ENCODE measurements at places on chromosomes 13 and 19. TPM values are rescaled to one million over a fixed set of nuclear protein-coding genes. Genes with fewer than 3 reads are reported as not detected.
A peak's percentile ranks its signal among the peaks of the same experiment; 100 is the strongest.

GRCh38 chr19:43584484-43584883 lies 8.9 kb downstream of the PINLYP start:
- no peak for DNase-seq

- peak; percentile 65 for DNase-seq
Observed at GRCh38 chr13:57627663-57628062, 3.9 kb upstream of the PCDH17 start.

Gene SSC5D
- total RNA-seq, result 0.05 TPM

- peak; percentile 62 for DNase-seq
Observed at GRCh38 chr19:34241513-34242337, 12.6 kb upstream of the GARRE1 start.

Gene EHD2
- 0.37 TPM for total RNA-seq

- DNase-seq, result no peak
Observed at GRCh38 chr19:6421075-6422014, 3.3 kb downstream of the KHSRP start.

Gene PALM
- total RNA-seq, result 4.3 TPM

Gene SCN1B
- 1.3 TPM for total RNA-seq

DNA sequence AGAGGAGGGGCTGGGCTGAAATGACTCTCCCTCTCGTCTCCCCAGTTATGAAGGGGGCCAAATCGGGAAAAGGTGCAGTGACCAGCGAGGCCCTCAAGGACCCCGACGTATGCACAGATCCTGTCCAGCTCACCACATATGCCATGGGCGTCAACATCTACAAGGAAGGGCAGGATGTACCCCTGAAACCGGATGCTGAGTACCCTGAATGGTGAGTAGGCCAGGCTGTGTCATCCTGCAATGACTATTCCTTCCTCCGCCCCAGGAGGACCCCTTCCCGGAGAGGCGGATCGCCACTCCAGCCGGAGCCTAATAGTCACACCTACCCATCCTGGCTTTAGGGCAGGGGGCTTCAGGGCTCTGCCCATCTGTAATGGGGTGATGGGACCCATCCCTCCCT lies 2.6 kb downstream of the MRPL54 start:
- DNase-seq, result no peak

Gene CYP2A7
- total RNA-seq, result not detected

GRCh38 chr19:46298479-46299003 lies 1.7 kb downstream of the HIF3A start:
- no peak for DNase-seq

Gene ATP4B
- not detected for total RNA-seq

DNA sequence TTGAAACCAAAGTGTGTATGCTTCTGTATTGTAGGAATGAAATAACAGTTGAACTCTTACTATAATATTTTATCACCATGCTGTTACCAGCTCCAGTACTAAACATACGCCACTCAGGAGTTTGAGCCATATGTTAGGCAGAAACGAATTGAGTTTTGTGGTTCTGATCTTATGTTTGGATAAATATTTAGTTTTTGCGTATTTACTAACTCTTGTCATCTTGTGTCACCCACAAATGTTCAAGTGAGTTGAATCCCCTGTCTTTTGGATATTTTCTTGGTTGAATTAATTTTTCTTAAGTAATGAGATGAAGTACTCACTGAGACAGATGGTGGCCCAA lies 1.5 kb downstream of the FNDC3A start:
- DNase-seq, result no peak

DNA sequence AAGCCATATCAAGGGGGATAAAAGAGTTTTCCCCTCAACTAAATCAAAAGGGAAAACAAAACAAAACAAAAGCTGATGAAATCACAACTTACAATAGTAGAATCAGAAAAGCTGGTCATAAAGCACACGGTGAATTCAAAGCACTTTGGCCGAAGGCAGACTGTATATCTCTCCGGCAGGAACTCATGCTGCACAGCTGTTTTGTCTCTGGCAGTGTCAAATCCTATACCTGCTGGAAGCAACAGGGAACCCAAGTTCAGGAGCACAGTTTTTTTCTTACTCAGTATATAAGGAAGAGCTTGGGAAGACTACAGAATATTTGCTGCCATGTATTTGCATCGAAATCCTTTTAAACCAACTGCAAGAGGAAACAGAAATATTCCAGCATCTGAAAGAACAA lies 213.7 kb downstream of the RFC3 start:
- DNase-seq, result no peak

DNA sequence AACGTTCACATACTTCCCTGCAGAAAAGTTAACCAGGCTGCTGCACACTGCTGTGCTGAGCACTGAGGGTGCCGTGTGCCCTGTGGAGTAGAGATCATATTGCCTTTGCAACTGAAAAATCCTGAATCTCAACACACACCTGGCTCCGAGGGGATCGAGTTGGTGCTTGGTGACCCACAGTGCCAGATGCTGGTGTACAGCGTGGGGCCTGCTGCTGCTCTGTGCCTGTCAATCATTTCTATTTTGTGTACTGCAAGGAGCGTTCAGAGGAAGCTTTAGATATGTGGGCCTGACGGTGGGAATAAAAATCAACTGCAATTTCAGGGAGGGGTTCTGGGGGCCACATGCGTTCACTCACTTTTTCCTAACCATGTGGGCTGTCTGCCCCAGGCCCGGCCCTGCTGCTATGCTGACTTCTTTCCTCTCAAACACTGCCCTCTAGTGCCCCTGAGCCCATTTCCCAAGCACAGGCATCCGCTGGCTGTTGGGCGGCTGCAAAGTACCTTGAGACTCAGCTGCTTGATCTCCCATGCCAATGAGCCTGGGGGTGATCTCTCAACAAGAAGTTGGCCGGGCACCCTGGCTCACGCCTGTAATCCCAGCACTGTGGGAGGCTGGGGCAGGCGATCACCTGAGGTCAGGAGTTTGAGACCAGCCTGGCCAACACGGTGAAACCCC lies 9.7 kb upstream of the LENG8 start:
- DNase-seq, result peak; percentile 79

Gene SYT3
- 1.6 TPM for total RNA-seq

GRCh38 chr13:113554333-113554700 lies 30.2 kb upstream of the TFDP1 start:
- DNase-seq, result no peak

Gene RELB
- total RNA-seq, result 5.3 TPM

GRCh38 chr13:22562116-22562515 lies 618.7 kb upstream of the SGCG start:
- no peak for DNase-seq

Gene LHB
- not detected for total RNA-seq

Gene BEST2
- total RNA-seq, result not detected

GRCh38 chr13:98279473-98280175 lies 102.6 kb upstream of the RNF113B start:
- no peak for DNase-seq

- peak; percentile 54 for DNase-seq
Observed at GRCh38 chr13:51534041-51534817, 50.0 kb upstream of the WDFY2 start.

Gene VSTM1
- not detected for total RNA-seq

Gene ZNF582
- total RNA-seq, result 0.77 TPM

Gene PRR22
- total RNA-seq, result 2.0 TPM

DNA sequence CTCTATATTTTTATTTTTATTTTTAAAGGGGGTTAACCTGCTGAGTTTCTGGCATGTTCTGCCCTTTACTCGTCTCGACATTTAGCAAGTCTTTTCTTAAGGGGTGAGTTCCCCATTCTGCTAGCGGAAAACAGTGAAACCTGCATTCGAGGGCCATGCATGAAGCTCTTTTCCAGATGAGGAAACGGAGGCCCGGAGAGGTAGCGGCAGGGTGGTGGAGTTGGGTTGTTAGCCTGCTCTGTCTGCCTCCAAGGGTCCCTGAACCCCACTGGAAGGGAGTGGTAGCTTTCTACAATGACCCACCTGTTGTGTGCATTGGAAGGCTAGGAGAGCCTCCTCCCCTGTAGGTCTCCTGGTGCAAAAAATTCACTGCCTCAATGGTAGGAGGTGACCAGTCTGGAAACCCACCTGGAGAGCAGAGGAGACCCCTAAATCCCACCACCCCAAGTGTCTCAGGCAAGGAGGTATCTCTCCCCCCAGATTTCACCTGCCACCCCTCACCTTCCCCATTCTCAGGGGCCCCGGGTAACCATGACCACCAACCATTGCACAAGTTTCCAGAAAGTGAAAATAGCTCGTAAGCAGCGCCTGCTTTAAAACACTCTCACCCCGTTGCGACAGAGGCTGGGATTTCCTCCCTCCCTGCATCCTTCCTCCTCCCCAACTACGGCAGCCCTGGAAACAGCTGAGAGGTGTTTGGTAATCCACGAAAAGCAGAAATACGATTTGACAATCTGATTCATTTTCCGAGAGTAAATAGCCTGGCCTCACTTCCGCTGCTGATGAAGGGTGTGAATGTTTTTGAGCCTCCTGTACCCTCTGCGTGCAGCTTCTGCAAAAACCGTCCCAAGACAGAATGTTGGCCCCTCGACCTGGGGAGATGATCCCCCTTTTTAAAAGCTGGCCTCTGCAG lies 3.5 kb downstream of the KLF2 start:
- no peak for DNase-seq

- no peak for DNase-seq
Observed at GRCh38 chr19:17951990-17952976, 14.6 kb upstream of the KCNN1 start.

DNA sequence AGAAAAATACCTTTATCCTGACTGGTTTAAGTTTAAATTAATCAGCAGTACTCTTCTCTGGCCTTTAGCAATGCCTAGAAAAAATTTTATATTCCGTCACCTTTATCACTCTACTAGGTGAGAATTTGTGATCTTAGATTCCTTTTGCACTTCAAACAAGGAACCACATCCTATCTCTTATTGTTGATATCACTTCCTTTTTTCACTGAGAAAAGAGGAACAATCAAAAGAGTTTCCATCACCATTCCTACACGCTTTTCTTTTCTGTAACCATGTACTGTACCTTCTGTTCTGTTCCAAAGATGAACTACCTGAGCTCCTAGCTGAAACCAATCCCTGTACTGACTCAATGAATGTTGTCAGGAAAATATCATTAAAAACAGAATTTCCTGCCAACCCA lies 1379.0 kb upstream of the MIR17HG start:
- no peak for DNase-seq

- DNase-seq, result peak; percentile 11
Observed at GRCh38 chr19:28943651-28944050, 269.3 kb downstream of the UQCRFS1 start.

DNA sequence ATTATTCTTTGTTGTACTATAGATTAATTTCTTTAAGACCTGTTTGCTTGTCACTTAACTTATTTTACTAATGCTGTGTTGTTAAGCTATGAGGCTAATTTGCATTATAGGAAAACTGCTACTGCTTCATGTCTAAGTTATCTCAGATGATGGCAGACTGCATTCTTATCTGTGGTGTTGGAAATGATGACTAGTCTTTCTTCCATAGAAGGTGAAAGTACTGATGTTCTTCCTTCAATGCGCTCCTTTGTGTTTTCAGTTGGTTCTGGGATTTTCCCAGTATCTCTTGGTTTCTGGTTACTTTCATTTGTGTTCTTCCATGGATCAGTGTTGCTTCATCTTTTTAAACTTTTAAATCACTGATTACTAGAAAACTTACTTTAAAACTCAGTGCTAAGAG lies 46.9 kb downstream of the TPP2 start:
- DNase-seq, result no peak

DNA sequence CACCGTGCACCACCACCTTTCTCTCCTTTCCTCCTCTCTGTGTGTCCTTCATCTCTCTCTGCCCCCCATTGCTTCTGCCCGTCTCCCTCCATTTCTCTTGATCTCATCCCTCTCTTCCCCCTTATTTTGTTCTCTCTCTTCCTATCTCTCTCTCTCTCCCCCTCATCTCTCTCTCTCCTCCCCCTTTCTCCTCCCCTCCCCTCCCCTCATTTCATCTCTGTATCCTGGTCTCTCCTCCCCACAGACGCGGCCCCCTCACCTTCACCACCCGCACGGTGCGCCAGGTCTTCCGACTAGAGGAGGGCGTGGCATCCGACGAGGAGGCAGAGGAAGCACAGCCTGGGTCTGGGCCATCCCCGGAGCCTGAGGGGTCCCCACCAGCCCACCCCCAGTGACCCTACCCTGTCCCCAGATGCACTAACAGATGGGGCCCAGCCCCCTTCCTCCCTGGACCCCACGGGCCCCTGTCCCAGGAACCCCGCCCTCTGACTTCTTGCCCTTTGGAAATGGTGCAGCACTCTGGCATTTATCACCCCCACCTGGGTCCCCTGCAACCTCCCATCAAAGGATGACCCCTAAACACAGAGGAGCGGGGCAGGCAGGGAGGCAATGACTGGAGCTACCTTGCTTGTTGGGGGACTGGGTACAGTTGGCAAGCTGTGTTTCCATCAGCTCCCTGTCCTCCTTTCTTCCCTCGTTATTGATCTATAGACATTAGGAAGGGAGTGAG lies 19.6 kb downstream of the KCNC3 start:
- no peak for DNase-seq

GRCh38 chr13:94709001-94709834 lies 3.1 kb downstream of the SOX21 start:
- DNase-seq, result no peak

Gene SMG9
- total RNA-seq, result 21.1 TPM

- no peak for DNase-seq
Observed at GRCh38 chr19:55553217-55554182, 8.2 kb upstream of the SBK3 start.

DNA sequence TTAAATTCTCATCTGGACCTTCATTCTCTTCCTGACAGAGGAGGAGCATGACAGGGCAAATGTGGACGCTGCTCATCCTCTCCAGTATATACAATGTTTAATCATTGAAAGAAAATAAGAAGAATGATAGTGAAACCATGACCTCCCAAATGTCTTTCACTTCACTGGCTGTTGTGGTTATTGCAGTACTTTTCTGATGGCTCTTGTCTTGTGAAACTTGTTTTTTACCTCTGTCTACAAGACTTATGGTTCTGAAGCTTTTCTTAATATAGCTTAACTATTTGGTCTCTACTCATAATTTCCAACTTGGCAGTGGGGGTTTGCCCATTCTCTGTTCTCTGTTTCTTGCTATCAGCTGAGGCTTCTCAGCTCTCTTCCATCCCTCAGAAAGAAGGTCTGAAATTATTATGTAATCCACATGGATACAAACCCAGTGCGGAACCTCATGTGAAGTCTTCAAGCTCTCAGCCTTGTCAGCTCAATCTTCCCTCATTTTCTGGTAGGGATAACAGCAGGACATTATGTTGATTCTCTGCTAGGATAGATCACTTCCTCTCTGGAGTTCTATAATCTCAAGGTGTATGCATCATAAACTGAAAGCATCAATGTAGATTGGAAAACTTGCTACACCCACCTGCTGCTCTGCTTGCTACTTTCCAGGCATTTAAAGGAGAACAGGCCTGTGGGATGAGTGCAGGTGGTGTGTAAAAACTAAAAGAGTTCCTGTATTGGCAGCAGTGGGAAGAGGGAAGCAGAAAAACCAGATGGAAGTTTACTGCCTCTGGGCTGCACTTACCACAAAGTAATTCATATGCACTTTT lies 250.3 kb upstream of the HTR2A start:
- no peak for DNase-seq

Measured in SK-MEL-5 (cell line).